ENCODE measurements at places on chromosomes 2 and 18.

GRCh38 chr2:138018866-138019688, 54.8 kb downstream of the HNMT start:
- no peak for DNase-seq

DNA sequence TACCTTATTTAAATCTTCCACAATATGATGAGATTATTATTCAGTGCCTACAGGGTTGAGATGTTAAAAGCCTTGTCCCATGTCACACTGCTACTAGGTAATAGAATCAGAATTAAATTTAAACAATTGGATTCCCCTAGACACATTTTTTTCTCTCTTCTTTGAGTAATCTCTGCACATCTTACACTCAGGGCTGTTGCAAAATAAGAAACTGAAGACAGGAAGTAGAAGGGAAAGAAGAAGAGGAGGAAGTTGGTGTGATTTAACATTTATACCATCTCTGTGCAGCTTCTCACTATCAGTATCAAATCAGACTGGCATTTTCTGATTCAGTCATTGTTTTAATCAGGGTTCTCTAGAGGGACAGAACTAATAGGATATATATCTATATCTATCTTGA, 677.6 kb downstream of the IRS1 start:
- no peak for DNase-seq

DNA sequence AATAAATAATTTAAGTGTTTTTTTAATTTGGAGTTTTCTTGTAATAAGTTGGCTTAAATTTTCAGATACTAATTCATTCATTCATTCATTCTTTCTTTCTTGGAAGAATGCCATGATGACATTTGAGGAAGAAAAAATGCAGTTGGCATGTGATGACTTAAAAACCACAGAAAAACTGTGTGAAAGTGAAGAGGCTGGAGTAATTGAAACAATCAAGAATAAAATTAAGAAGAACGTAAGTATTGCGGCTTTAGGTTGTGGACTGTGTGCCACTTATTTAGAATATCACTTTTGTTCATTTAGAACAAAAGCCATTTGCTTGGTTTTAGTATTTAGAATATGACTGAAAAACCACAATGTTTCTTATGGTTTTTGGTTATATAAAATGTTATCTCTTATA, 51.4 kb downstream of the TTC39C start:
- DNase-seq, result no peak

GRCh38 chr2:70703900-70704549, 64.0 kb downstream of the ADD2 start:
- DNase-seq, result no peak

DNA sequence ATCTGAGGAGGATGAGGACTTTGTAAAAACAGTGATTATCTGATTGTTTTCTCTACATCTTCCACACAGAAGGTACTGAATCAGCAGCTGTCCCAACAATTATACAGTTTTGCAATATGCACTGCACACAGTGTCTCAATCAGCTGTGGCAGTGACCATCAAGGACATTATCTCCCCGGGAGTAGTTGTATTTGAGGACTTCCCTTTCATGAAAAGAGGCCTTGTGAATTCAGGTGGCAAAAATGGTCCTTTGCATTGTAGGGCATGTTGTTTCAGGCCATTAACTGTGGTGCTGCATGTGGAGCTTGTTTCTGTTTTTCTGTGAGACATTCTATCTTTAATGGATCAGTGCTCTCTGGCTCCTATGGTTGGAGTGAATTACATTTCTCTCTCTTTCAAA, 779.4 kb upstream of the FSHR start:
- no peak for DNase-seq

- no peak for DNase-seq
Observed at GRCh38 chr2:100235098-100235497, 87.2 kb downstream of the LONRF2 start.

DNA sequence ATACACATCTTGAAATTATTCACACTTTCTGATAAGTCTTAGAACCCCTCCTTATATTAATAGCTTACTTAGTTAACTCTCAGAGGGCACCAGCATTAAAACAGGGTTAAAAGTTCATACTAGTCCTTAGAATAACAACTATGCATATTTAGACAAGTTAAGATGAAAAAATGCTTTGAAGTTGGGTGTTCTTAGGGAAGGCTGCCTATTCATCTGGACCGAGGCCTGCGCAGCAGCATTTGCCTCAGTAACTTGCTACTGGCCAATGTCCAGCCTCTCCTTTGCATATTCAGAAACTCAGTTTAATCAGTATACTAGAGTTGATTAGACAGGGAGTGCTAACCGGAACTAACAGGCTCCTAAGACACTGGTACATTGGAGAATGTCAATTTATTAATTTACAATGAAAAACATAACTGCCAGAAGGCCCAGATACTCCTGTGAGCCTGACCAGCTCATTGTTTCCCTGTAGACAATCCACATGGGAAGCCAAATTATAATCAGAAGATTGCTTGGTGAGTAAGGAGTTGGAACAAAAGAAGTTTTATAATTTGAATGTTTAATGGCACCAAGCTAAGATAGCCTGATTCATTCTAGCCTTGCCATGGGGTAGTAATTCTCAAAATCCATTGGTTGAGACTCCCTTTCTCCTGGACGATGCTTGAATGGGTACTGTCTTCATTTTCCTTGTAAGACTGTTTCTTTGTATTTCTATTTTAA, 48.9 kb downstream of the DYNC1I2 start:
- DNase-seq, result no peak

GRCh38 chr2:53785366-53785765, 1.4 kb downstream of the ASB3 start:
- DNase-seq, result no peak

DNA sequence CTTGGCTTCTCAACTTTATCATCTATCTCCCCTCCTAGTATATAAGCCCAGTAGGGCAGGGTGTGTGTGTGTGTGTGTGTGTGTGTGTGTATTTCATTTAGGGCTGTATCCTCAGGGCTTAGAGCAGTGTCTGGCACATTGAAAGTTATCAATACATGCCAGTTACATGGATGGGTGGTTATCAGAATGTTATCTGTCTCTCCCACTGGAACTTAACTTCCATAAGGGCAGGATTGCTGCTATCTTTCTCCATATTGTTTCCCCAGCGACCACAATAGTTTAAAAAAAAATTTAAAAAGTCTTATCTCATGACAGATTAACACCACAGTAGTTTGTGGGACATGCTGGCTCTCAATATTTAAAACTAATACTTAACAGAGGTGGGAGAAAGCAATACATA, 488.9 kb downstream of the PLCL1 start:
- no peak for DNase-seq

DNA sequence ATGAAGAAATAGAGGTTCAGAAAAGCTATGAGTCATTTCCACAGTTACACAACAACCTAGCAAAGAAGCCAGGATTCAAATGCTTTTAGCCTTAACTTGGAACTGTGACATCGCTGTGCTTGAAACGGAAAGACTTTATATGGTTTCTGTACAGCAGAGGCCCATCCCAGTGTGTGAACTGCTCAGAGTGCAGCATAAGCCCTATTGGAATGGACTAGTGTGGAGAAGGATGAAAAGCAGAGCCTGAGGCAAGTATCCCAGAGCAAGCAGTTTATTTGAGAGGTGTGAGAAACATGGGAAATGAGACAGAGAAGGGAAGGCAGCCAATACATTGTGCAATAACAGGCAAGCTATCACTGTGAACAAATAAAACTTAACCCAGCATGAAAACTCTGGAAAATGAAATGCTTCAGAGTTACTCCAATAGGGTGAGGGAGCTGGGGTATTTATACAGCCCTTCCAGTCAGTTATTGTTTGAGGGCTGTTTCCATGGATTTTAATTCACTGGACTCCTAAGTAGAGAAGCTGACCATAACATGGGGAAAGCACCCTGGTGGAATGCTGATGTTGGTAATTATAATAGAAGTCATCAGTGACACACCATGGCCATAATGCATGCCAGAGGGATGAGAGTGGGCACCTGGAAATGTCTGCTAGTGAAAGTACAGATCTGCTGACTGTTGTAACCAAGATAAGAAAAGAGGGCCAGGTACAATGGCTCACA, 254.0 kb upstream of the POU3F3 start:
- DNase-seq, result no peak

GRCh38 chr2:39234754-39235153, 9.0 kb downstream of the CDKL4 start:
- DNase-seq, result no peak

DNA sequence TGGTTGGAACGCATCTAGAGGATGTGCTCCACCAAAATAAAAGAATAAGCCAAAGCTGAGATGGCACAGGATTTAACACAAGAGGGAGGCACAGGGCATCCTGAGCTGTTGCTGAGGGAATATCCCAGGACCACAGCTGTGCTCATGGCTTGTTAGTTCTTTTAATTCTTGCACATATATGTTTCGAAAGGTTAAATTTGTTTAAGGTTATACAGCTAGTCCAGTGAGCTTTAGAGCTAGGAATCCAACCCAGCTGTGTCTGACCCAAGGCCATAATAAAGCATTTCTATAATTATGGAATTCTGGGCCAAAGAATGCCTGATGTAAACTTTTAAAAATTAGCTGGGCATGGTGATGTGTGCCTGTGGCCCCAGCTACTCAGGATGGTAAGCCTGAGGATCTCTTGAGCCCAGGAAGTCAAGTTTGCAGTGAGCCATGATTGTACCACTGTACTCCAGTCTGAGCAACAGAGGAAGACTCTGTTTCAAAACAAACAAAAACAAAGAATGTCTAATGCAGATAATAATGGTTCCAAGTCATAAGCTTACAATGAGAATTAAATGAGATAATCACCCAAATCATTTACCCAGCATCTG, 66.4 kb upstream of the CCBE1 start:
- no peak for DNase-seq

DNA sequence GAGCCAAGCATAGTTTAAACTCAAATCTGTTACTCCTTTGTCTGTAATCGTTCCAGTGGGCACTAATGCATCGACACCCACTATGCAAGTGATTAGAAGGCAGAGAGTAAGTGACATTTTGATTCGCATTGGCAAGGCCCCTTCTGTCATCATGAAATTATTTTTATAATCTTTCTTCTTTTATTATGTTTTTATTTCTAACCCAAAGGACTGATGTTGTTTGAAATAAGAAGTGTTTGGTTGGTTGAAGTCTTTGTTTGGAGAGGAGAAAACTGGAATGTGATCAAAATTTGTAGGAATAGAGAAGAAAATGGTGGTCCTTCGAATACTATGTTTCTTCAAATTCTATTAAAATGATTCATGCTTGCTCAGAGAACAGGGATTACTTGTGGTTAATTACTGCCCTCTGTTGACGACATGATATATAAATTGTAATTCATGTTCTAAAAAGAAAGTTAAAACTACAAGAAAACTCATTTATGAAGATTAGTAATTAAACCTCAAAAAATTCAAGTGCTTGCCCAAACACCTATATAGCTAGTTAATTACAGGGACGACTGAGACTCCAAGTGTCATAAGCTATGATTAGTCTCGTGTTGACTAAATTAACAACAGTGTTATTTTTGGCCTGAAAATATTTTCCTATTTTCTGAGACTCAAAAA, 26.4 kb upstream of the TFPI start:
- no peak for DNase-seq

DNA sequence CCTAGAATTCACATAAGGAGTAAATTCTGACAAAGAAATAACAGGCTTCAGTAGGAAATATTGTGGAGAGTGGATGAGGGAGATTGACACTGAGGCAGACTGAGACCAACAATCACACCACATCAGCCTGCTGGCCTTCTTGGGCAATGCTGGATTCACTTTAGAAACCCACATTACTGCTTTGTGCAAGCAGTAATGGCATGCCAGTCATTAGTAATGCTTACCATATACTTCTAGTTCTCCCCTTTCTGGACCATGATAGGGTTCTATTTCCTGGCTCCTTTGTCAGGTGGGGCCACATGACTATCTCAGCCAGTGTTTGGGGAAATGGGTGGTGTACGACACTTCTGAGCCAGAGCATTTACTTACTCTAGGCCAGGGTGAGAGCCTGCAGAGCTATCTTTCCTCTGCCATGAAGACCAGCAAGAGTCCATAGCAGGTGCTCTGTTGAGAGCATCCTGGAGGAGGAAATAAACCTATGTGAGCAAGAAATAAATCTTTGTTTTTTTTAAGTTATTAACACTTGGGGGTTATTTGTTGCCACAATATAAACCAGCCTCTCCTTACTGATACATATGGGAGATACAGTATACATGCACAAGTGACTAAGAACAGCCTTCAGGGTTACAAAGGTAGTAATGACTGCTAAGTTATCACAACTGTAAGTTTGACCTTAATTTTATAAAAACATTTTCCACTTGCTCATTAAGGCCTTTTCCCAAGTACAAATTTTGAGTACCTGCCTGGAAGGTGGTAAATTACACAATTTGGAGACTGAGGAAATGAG, 89.3 kb upstream of the TANK start:
- no peak for DNase-seq

DNA sequence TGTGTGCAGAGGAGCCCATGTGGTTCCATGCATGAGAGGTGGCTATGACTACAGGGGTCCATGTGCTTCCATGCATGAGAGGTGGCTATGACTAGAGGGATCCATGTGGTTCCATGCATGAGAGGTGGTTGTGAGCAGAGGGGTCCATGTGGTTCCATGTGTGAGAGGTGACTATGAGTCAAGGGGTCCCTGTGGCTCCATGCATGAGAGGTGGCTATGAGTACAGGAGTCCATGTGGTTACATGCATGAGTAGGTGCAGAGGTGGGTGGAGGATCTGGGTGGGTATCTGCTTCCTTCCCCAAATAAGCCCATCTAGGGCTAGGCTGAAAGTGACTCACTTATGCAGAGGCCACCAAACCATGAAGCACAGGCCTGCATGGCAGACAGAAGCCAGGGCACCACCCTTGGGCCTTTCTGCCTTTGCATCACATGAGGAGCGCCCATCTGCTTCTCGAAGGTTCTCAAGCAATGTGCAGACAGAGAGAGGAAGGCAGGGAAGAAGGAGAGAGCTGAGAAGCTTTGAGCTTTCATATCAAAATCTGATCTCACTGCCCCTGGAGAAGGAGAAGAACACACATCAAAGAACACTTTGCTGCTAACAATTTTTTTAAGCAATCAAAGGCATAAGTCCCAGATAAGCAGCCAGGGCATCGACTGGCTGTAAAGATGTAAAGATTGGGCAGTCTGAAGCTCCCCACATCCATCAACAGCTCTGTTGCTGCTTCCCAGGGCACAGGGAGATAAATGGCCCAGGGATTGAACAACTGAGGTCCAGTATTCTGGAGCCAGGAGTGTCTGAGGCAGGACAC, 137.6 kb downstream of the TNS1 start:
- no peak for DNase-seq

GRCh38 chr18:35267809-35268208, 22.2 kb downstream of the ZSCAN30 start:
- peak; percentile 2 for DNase-seq

DNA sequence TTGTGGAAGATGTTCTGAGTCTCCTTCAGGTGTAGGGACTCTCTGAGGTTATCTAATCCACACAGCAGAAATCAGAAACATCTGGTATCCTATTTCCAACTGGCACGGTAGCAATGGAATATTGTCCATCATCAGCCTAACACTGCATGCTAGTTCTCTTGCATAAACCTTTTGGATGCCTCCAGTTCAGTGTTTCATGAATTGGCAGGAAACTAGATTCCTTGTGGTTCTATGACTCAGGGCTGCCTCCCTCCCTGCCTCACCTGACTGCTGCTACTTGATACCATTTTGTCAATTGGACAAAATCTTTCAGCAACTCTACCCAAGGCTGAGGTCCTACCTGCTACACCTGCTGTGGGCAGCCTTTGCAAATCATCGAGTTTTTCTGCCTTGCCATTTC, 130.9 kb downstream of the TPGS2 start:
- DNase-seq, result no peak

- DNase-seq, result no peak
Observed at GRCh38 chr2:231300722-231301076, 94.8 kb upstream of the B3GNT7 start.
